ENCODE measurements at places on chromosomes 16 and 17. TPM values are rescaled to one million over a fixed set of nuclear protein-coding genes. Genes with fewer than 3 reads are reported as not detected.

DNA sequence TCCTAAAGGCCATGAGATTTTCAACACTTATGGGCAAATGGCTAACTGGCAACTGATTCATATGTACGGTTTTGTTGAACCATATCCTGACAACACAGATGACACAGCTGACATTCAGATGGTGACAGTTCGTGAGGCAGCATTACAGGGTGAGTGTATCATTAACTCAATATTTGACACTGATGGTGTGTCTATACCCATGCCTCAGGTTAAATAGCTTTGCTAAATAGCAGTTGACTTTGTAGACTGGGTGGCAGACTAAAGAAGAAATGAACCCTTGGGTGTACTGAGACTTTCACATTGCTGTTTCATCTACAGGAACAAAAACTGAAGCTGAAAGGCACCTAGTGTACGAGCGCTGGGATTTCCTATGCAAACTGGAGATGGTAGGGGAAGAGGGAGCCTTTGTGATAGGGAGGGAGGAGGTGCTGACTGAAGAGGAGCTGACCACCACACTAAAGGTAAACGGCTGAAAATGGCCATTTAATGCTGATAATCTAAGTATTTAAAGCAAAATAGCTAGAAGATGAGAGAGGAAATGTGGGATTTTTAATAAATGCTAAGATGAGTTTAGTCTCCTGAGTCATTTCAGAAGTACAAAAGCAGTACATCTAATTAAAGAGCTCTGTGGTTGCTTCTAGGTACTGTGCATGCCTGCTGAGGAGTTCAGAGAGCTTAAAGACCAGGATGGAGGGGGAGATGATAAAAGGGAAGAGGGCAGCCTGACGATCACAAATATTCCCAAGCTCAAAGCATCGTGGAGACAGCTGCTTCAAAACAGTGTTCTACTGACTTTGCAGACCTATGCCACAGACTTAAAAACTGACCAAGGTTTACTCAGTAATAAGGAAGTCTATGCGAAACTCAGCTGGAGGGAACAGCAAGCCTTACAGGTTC, 3.0 kb downstream of the SETD6 start:
- peaks cover 23% of the 10 kb centered on the region for H3K4me1 ChIP-seq
- no peak overlapping the region for H3K4me3 ChIP-seq
- no peak for DNase-seq

MLLT6 gene
- total RNA-seq: 343 TPM

- DNase-seq: no peak
- peaks cover 2% of the 10 kb centered on the region for H3K4me1 ChIP-seq
- no peaks in the 10 kb centered on the region for H3K36me3 ChIP-seq
- no peak overlapping the region for H3K27ac ChIP-seq
- peaks cover 10% of the 10 kb centered on the region for H3K27me3 ChIP-seq
Observed at GRCh38 chr17:79695797-79696609, 34.7 kb upstream of the ENPP7 start.

MMP28 gene
- total RNA-seq: 0.75 TPM

- no peak overlapping the region for H3K27ac ChIP-seq
- no peak overlapping the region for H3K4me3 ChIP-seq
- H3K27me3 ChIP-seq: no peaks in the 10 kb centered on the region
- H3K4me1 ChIP-seq: peaks cover 5% of the 10 kb centered on the region
- peaks cover 15% of the 10 kb centered on the region for H3K36me3 ChIP-seq
Observed at GRCh38 chr17:60508384-60508980, 17.6 kb downstream of the APPBP2 start.

- no peak overlapping the region for H3K4me3 ChIP-seq
- H3K27me3 ChIP-seq: no peaks in the 10 kb centered on the region
- no peaks in the 10 kb centered on the region for H3K36me3 ChIP-seq
- peaks cover 11% of the 10 kb centered on the region for H3K4me1 ChIP-seq
Observed at GRCh38 chr16:24524855-24525677, 14.3 kb upstream of the RBBP6 start.

CD300H gene
- not detected for total RNA-seq

GRCh38 chr16:52436339-52437276, 110.3 kb downstream of the TOX3 start:
- no peaks in the 10 kb centered on the region for H3K36me3 ChIP-seq
- H3K27me3 ChIP-seq: no peaks in the 10 kb centered on the region
- no peaks in the 10 kb centered on the region for H3K4me1 ChIP-seq
- DNase-seq: no peak

DNA sequence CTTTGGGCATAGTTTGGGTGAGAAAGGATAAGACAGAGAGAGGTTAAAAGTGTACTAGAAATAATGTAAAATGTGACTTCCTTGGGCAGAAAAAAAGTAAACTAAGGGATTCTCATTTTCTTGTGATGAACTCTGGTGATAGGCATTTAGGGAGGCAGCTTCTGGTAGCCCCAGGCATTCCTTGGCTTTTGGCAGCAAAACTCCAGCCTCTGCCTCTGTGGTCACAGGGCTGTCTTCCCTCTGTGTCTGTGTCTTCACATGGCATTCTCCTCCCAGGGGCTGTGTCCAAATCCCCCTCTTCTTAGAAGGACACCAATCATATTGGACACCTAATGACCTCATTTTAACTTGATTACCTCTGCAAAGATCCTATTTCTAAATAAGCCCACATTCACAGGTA, 54.7 kb downstream of the HS3ST3B1 start:
- H3K4me1 ChIP-seq: peaks cover 6% of the 10 kb centered on the region
- no peak for DNase-seq
- no peaks in the 10 kb centered on the region for H3K36me3 ChIP-seq

WNK4 gene
- 0.43 TPM for total RNA-seq

ABI3 gene
- 86.4 TPM for total RNA-seq

PPP1R1B gene
- not detected for total RNA-seq

DNA sequence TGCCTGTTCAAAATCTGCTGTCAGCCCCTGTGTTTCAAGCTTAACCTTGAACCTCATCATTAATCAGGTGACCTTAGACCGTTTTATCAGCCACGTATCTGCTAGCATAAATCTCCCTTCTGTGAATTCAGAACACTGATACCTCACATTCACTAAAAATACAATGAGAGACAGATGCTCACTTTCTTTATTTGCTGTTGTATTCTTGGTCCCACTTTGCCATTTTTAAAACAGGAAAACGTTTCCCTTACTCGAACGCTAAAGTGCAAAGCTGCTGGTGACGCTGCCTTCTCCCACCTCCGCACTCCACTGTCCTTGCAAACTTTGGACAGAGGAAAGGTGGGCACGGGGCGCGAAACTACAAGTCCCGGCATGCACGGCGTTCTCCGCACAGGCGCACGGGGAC, 220 bp upstream of the ARHGAP44 start:
- peak overlapping the region; percentile 50 for H3K4me3 ChIP-seq
- H3K27me3 ChIP-seq: peaks cover 21% of the 10 kb centered on the region
- no peaks in the 10 kb centered on the region for H3K36me3 ChIP-seq

VAT1L gene
- total RNA-seq: not detected

CSH2 gene
- total RNA-seq: not detected

KRT12 gene
- not detected for total RNA-seq

CCDC92B gene
- 0.08 TPM for total RNA-seq

DNA sequence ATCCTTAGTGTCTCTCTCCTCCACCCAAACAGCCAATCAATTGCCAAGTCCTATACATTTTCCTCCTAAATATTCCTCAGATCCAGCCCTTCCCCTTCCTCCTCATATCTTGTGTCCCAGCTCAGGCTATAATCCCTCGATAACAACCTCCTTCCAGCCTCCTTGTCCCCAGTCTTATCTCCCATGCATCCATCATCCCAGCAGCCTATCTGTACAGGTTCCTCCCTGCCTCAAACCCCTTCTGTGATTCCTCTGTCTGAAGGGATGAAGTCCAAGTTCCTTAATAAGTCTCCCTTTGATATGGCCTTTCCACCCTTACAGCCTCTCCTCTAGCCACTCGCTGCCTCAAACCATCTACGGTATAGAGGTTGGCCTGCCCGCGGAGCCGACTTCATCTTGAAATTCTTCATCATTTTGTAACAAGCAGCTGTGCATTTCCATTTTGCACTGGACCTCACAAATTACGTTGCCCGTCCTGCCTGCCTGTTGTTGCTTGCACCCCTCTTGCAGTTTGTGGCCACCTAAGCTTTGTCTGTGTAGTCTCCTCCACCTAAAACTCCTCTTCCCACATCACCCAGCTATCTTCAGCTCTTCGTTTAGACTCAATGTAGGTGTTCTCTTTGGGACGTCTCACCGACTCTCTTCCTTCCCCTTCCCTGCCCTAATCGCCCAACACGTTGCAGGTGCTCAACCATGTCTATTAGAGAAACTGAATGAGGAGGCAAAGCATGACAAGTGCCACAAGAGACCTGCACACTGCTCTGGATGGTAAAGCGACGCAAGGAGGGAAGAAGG, 786 bp upstream of the CDK5RAP3 start:
- H3K4me3 ChIP-seq: peak overlapping the region; percentile 97
- peaks cover 26% of the 10 kb centered on the region for H3K4me1 ChIP-seq
- peaks cover 3% of the 10 kb centered on the region for H3K36me3 ChIP-seq
- no peak for DNase-seq
- H3K27ac ChIP-seq: peak overlapping the region; percentile 64
- H3K27me3 ChIP-seq: no peaks in the 10 kb centered on the region

CMTM2 gene
- 1.3 TPM for total RNA-seq

- DNase-seq: no peak
- no peak overlapping the region for H3K4me3 ChIP-seq
- no peaks in the 10 kb centered on the region for H3K27me3 ChIP-seq
- no peak overlapping the region for H3K27ac ChIP-seq
- peaks cover 9% of the 10 kb centered on the region for H3K4me1 ChIP-seq
- H3K36me3 ChIP-seq: peaks cover 36% of the 10 kb centered on the region
Observed at GRCh38 chr16:24141466-24141865, 114.7 kb upstream of the CACNG3 start.

- H3K36me3 ChIP-seq: no peaks in the 10 kb centered on the region
- DNase-seq: no peak
- no peak overlapping the region for H3K4me3 ChIP-seq
- H3K4me1 ChIP-seq: no peaks in the 10 kb centered on the region
Observed at GRCh38 chr16:10827691-10828341, 9.2 kb upstream of the TVP23A start.

DNA sequence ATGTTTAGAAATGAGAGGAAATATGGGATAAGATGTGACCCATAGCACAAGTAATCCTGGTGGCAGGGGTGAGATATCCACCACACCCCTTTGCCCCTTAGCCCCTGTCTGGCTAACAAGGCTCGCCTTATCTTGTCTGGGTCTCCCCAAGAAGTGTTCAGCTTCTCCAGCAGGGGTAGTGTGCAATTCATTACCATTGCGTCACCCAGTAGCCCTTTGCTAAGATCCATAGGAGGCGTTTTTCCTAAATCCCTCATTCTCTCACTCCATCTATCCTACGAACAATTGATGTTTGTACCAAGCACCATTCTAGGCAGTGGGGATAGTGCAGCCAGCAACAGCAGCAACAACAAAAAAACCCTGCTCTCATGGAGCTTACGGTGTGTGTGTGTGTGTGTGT, 30.8 kb downstream of the CCDC42 start:
- no peak overlapping the region for H3K27ac ChIP-seq
- DNase-seq: no peak
- H3K4me3 ChIP-seq: no peak overlapping the region
- H3K27me3 ChIP-seq: peaks cover 6% of the 10 kb centered on the region

DNA sequence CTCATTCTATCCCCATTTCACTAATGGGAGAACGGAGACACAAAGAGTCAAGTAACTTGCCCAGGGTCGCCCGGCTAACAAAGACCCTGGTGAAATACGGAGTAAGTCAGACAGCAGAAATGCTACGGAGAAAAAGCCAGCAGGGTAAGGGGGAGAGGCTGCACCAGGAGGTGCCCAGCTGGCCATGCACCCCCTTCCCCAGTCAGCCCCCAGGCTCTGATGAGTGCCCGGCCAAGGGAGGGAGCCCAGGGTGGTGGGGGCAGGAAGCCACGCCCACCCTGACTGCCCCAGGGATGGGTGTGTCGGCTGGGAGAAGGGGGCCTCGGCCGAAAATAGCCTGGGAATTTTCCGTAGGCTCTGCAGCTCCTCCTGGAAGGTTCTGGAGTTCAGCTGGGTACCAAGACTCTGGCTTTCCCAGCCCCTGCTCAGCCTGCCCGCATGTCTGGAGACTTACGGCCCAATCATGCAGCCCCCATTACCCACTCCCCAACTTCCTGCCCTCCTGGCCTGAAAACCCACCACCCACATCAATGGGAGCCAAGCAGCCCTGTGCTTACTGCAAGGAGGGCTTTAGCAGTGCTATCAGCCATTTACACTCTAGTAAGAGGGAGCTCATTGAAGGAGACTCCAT, 4.2 kb downstream of the CARHSP1 start:
- no peaks in the 10 kb centered on the region for H3K27me3 ChIP-seq
- peak overlapping the region; percentile 20 for H3K27ac ChIP-seq
- peaks cover 42% of the 10 kb centered on the region for H3K4me1 ChIP-seq
- H3K36me3 ChIP-seq: peaks cover 17% of the 10 kb centered on the region

SGF29 gene
- 47.0 TPM for total RNA-seq

GRCh38 chr17:59561042-59561441, 4.4 kb upstream of the DHX40 start:
- peaks cover 7% of the 10 kb centered on the region for H3K27me3 ChIP-seq
- no peak for DNase-seq
- no peak overlapping the region for H3K27ac ChIP-seq
- peaks cover 3% of the 10 kb centered on the region for H3K36me3 ChIP-seq
- H3K4me1 ChIP-seq: peaks cover 8% of the 10 kb centered on the region

DNA sequence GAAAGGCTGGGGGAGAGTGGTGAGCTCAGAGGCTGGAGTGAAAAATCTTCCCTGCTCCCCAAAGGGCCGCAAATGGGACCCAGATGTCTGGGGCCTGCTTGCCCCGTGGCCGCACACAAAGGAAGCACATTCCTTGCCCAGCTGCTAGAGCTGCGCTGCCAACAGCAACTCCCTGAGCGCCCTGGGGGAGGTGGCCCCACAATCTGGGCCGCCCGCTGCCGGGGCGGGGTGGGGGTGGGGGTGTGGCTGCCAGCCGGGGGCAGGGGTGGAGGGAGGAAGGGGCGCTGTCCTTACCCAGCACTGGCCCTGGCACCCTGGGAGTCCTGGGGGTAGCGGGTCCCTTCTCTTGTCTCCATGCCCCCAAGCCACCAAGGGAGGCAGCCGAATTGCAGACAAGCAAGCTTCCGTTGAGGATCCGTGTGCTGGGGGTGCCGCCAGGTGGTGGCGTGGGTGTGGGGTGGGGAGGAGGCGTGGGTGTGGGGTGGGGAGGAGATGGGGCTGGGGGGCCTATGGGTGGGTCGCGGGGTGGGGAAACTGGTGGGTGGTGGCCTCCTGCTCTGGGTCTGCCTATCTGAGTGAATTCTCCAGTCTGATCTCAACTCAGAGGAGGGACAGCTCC, 48.4 kb upstream of the PABPN1L start:
- DNase-seq: no peak
- no peaks in the 10 kb centered on the region for H3K36me3 ChIP-seq
- no peak overlapping the region for H3K4me3 ChIP-seq
- no peak overlapping the region for H3K27ac ChIP-seq
- H3K27me3 ChIP-seq: no peaks in the 10 kb centered on the region

GRCh38 chr17:75090871-75091854, 3.4 kb downstream of the SLC16A5 start:
- no peak for DNase-seq
- no peaks in the 10 kb centered on the region for H3K36me3 ChIP-seq
- H3K4me1 ChIP-seq: peaks cover 23% of the 10 kb centered on the region
- H3K27ac ChIP-seq: peak overlapping the region; percentile 15
- H3K27me3 ChIP-seq: no peaks in the 10 kb centered on the region
